ENCODE measurements at places on chromosomes 7 and 10.

GRCh38 chr10:131946321-131946751 lies 35.4 kb downstream of the BNIP3 start:
- no peak for DNase-seq

DNA sequence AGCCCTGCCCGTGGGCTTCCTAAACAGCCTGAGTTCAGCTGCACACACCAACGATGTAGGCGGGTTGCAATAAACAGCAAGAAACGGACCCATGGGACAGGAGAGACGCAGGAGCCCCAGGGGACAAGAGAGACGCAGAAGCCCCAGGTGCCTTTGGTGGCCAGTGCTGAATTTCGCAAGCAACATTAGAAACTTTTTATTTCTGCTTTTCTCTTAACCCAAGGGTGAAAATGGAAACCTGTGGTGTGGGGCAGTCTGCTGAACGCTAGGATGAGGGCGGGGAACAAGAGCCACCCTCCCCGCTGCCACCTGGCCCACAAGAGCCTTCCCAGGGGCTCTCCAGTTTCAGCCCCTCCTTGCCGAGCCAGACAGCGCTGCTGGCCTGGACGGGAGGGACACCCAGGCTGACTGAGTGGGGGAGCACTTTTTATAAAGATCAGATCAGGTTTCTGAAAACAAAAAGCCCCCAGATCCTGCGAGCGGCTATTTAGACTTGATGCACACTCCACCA lies 20.0 kb upstream of the GPR146 start:
- no peak for DNase-seq

DNA sequence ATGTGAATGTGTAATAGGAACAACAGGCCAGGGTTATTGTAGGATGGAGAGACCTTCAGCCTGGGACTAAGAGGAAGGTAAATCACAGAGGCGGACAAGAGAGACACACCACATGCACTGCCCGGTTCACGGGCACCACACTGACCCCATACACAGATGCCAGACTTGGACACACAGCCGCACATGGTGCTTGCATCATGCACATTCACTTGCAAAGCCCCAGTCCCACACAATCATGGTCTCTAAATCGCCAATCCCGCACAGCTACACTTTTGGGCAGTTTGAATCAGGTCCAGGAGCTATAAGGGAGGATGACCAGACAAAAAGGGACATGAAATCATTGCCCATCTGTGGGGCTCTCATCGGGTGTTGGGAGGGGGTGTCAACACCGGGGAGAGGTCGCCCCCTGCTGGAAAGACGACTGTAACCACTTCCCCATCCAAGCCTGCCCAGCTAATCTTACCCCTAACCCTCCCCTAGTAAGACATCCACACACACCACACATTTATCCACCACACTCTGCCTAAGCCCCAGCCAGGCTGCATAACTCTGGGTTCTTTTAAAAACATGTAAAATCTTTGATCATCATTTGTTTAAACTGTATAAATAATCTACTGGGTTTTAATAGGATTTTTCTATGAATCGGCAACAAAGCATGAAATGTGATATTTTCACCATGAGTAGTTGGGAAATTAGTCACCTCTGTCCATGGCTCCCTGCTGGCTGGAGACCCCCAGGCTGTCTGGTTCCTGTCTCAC lies 40.5 kb upstream of the SLF2 start:
- no peak for DNase-seq

- no peak for DNase-seq
These were observed 52.6 kb upstream of the TRUB1 start for GRCh38 chr10:114885443-114885842.

- no peak for DNase-seq
These were observed 36.3 kb upstream of the TCF7L2 start for GRCh38 chr10:112913661-112914287.

DNA sequence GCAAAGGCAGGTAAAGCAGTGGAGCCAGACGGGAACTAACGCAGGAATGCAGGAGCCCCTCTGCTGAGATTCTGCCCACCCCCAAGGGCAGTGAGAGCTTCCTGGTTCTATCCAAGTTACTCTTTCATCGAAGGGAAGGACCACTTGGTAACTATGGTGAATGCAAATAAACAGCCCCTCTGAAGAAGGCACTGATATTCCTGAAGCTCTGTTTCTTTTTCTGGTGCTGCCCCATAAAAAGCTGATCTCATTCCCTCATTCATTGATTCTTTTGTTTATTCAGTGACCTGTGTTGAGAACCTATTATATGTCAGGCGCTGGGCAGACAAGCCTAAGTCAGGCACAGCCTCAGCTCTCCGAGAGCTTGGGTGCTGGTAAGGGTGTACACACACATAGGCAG lies 217.3 kb downstream of the SNX10 start:
- no peak for DNase-seq

DNA sequence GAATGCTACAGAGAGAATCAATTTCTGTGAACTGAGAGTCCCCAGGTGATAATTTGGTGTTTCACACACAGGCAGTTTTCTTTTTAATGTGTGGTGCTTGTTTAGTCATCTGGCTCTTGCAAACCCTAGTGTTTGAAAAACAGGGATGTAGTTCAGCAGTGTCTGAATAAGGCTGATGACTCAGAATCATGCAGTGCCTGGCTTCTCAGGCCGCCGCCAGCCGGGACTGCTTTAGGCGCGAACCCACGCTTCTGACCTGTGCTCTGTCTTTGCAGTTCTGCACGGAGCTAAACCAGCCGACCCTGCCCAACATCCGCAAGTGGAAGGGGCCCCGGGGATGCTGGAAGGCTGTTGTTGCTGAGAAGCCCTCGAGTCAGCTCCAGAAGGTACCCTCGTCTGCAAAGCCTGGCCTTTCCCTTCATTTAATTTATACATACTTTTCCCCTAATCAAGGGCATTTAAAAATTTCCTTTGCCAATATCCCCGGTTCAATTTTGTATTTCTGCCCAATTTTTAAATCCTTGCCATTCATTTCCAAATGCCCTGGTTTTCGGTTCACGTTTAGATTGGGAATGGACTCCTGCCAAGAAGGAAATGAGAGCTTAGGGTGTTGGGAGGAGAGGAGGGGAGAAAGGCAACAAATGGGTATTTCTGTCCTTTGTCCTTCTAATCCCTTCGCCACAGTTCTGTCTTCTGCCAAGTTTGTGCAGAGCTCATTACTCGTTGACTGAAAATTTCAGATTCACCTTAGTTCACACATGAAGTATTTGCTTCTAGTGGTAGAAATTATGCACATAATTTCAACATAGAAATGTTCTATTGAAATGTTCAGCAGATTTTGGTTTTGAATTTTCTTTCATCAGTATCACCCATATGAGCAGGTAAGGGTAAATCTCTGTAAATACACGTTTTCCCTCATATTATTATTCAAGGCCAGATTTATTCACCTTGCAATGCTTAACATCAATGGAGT lies 108.5 kb upstream of the ANLN start:
- DNase-seq, result peak; percentile 76

DNA sequence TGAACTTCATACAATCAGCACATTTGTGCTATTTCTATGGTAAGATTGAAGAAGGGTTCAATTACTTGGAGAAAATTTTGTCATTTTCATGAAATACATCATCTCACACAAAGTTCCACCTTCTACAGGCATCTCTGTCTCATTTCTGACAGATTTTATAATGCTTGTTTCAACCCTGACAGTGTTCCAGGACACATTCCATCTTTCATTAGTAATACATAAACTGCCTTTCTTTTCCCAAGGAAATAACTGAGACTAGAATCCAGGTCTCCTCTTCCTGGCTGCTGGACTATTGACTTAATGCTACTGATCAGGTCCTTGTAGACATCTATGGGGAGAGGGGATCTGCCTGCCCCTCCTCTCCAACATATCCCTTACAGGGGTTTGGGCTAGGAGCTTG lies 70.1 kb upstream of the PLPP4 start:
- no peak for DNase-seq

- no peak for DNase-seq
These were observed 38.0 kb downstream of the SNX10 start for GRCh38 chr7:26329520-26330255.

- no peak for DNase-seq
These were observed 31.3 kb downstream of the RAPGEF5 start for GRCh38 chr7:22325671-22326070.
